ENCODE measurements at places on chromosomes 6 and 20.

DNA sequence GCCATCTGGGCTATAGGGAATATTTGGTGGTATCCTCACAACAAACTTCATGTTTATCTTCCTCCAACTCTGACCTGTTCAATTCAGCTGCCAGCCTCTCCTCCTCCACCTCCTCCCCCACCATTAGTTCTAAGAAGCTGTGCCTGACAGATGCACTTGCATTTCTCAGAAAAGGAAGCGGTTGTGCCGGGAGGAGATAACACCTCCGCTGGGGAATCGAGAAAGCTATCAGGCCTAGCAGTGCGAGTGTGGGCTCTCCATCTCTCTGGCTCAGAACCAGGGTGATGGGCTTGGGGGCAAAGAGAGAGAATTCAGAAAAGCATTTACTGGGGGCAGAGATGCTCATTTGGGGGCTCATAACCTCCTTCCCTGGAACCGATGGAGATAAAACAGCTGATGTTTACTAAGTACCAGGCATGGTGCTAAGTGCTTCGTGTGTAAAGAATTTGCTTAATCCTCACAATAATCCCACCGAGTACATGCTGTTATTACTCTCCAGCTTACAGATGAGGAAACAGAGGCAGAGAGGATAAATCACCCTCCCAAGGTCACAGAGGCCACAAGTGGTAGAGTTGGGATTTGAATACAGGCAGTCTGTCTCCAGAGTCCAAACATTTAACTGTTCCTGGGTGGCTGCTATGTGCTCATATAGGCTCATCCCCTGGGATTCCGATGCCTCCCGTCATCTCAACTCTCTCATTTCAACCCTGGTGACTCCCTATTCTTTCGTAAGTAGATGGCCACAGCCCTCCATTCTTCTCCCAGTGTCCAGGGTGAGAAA, 38.3 kb downstream of the COX4I2 start:
- DNase-seq: no peak

GRCh38 chr6:124371974-124372475, 568.4 kb downstream of the NKAIN2 start:
- DNase-seq: no peak

DNA sequence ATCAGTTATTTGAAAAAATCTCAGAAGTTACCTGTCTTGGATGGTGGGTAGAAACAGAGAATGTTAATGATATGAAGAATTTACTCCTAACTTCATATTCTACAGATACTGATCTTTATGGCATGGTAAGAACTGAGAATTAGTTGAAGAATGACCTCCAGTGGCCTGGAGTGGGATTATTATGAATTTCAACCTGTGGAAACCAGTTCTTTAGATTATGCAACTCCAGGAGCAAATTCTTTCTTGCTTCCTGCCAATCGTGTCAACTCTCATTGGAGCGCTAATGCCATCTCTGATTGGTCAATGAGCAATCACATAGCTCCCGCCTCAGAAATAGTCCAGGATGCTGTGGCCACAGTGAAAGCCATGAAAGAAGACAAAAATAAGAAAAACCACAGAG, 40.6 kb downstream of the LYRM2 start:
- DNase-seq: peak; percentile 59

DNA sequence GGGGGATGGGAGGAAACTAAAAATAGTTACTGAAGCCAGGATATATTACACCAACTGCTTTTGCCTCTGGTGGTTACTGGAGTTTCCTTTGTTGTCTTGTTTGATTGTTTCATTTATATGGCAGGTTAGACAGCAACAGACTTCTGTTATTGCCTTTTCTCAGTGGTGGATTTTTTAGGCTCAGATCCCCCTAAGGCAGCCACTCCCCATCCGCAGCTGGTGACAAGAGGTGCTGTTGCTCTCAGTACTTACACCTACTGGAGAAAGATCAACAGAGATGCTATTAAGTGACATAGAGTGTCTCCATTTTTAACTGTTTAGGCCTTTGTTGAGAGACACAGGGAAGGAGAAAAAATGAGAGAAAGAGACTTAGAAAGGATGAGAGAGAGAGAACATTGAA, 552.1 kb downstream of the PKHD1 start:
- DNase-seq: no peak

DNA sequence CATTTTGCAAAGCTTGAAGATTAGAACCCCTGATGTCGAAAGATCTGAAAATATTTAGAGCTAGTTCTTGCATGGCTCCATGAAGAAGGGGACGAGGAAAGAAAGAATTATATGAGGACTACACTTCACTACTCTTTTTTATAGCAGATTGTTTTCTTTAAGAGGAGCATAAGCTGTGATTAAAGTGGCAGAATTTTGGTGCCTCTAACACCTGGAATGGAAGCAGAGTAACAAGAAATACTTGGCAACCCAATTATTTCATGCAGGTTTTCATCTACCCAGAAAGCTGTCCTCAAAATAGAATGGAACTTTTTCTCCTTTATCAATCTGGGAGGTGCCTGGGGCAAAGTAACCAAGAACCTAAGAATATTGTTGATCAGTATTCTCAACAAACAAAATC, 4.0 kb downstream of the METTL24 start:
- DNase-seq: no peak

- no peak for DNase-seq
Observed at GRCh38 chr6:1494671-1495070, 105.3 kb downstream of the FOXF2 start.

GRCh38 chr6:155461556-155461955, 5.9 kb upstream of the NOX3 start:
- peak; percentile 55 for DNase-seq

GRCh38 chr6:144334150-144334708, 49.1 kb downstream of the UTRN start:
- DNase-seq: no peak

DNA sequence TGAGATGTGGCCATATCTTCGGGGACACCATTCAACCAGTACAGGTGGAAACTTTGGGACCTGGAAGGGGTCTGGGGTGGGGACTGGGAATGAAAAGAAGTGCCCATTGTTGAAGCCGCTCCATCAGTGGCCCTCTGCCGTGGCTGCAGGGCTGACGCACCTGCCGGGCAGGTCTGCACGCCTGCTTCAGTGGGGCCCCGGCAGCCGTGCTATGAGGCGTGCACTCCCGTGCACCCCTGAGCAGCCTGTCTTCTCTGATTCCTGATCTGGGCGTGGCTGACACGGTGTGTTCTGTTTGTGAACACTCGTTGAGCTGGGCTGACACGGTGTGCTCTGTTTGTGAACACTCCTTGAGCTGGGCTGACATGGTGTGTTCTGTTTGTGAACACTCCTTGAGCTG, 155.9 kb downstream of the TAF4 start:
- DNase-seq: no peak

GRCh38 chr6:79005024-79005423, 73.0 kb downstream of the PHIP start:
- no peak for DNase-seq

DNA sequence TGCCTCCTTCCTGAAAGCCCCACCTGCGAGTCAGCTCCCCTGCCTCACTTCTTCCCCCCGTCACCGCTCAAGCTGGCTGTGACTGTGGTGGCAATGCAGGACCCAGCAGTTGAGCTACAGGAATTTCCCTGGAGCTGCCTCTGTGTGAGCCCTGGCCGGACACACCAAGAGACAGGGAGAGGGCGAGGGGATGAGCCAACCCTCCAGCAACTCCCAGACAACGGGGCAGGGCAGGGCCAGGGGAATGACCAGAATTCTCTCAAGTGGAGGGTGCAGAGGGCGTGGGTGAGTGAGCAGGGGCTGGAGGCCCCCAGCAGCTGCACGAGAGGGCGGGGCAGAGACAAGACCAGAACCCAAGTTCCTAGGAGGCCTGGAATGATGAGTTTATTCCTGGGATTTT, 4.9 kb upstream of the ARFGAP1 start:
- no peak for DNase-seq

GRCh38 chr6:35601331-35602132, 87.2 kb downstream of the FKBP5 start:
- DNase-seq: peak; percentile 88

DNA sequence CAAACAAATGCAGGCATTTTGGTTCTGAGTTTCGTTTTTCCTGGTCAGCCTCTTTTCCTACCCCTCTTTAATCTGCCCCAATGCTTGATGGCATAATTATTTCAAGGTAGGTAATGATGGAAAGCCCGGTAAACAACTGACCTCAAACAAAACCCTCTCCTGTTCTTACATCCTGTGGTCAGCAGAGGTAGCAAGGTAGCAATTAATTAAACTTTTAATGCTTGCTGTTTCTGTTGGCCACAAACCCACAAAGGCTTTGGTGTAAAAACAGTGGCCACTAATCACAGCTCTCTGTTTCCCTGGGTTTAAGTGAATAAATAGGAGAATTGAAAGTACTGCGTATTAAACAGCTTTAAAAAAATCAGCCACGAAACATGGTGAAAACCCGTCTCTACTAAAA, 261.5 kb upstream of the SOX4 start:
- DNase-seq: no peak

DNA sequence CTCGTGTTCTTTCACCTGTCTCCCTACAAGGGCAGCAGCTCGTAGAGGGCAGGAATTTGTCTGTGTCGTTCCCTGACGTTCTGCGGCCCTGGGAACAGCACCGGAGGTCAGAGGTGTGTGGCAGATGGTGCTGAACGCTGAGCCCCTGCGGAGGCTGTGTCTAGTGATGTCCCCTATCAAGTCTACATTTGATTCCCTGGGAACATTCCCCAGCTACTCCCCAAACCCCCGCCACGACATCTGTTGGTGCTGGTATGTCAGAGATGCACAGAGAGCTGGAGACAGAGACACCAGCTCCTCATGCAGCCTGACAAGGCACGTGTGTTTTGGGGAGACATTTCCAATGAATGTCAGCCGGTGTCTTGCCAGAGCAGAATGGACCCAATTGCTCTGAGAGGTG, 7.7 kb downstream of the PMEPA1 start:
- no peak for DNase-seq

DNA sequence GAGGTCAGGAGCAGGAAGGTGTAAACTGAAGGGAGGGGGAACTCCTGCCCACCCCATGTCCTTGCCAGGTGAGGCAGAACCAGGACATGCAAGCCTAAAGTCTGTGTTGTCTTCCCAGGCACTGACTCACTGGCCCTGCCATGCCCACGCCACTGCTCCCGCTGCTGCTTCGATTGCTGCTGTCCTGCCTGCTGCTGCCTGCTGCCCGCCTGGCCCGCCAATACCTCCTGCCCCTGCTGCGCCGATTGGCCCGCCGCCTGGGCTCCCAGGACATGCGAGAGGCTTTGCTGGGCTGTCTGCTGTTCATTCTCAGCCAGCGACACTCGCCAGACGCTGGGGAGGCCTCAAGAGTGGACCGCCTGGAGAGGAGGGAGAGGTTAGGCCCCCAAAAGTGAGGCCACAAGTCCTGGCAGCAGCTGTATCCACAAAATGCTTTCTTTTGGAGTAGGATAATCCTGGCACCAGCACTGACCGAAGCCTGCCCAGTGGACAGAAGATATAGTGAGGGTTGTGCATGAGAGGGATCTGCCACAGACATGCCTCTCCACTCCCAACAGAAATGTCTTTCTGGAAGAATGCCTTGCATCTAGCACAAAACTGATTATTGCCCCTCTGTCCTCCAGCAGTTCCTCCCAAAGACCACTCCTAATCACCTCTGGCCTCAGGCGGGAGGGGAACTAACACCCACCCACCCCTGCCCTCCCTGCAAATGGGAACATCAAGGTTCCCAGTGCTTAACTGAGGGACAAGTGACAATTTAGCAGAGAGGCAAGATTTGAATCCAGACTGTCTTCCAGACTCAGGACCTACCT, 812 bp downstream of the MYMX start:
- DNase-seq: no peak

DNA sequence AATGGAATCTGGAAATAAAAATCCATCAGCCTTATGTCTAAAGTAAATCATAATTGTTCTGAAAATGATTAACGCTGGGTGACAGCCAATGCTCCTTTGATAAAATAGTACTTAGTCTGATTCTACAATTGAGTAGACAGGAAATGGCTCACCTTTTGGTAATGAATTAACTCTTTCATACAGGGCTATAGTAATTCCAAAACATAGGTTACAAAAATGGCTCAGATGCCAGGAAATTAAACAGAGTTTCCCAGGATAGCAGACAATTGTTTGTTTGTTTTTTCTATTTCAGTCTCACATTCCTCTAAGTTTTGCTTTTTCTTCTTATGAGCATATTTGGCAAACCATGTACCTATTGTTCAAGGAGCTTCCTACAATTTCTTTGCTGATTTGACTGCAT, 257.2 kb upstream of the EPHA7 start:
- DNase-seq: no peak

GRCh38 chr6:12148317-12148801, 136.2 kb downstream of the HIVEP1 start:
- peak; percentile 77 for DNase-seq

- no peak for DNase-seq
Observed at GRCh38 chr6:57226221-57226620, 4.1 kb upstream of the RAB23 start.

DNA sequence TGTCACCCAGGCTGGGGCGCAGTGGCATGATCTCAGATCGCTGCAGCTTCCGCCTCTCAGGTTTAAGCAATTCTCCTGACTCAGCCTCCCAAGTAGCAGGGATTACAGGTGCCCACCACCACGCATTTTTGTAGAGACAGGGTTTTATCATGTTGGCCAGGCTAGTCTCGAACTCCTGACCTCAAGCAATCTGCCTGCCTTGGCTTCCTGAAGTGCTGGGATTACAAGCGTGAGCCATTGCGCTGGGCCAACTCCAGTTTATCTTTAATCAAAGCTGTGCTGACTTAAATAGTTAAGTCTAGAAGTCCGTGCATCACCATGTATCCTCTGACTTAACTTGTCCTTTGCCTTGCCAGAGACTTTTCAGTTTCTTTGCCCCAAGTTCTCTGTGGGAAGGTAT, 224.3 kb downstream of the TMEM242 start:
- no peak for DNase-seq

DNA sequence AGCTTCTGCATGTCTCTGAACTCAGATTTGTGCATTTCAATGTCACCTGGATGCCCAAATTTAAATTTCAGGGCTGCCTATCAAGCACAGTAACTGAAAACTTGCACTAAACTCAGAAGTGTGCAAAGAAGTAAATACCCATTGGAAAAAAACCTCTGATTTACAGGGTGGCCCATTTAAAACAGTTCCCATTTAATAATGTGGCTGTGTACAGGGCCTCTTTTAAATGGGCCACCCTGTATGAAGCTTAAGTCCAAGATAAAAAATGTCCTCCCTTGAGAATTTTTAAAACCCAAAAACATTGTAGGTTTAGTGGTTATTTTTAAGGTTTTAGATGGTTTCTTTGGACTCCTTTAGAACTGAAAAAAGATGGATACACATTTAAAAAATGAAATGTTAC, 202.1 kb upstream of the RUNX2 start:
- no peak for DNase-seq

- no peak for DNase-seq
Observed at GRCh38 chr6:83480470-83480869, 31.9 kb upstream of the PRSS35 start.

- DNase-seq: no peak
Observed at GRCh38 chr6:166237617-166238016, 70.0 kb upstream of the TBXT start.

DNA sequence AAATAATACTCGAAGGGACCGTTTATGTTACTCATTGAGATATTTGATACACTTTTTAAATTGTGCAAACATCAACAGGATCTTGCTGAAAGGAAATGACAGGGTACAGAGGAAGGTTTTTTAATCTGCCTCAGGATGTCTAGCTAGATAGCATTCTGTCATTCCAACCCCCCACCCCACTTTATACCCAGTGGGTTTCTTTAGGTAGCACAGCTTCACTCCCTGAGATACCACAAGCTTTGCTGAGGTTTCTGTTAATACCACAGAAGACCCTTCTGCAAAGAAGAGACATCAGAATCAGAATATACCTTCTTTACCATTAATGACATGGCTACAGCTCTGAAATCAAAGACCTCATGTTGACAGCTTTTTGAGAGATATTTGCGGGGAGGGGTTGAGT, 1.3 kb downstream of the PHACTR2 start:
- no peak for DNase-seq
